Central memory CD4-positive, alpha-beta T cell (primary cell): ENCODE measurements at places on chromosomes 12 and 14.

GRCh38 chr12:78239544-78239943 is 408.9 kb downstream of the NAV3 start:
- no peak for DNase-seq

- DNase-seq = no peak
Observed at GRCh38 chr12:72281126-72281525, 9.0 kb downstream of the TRHDE start.

DNA sequence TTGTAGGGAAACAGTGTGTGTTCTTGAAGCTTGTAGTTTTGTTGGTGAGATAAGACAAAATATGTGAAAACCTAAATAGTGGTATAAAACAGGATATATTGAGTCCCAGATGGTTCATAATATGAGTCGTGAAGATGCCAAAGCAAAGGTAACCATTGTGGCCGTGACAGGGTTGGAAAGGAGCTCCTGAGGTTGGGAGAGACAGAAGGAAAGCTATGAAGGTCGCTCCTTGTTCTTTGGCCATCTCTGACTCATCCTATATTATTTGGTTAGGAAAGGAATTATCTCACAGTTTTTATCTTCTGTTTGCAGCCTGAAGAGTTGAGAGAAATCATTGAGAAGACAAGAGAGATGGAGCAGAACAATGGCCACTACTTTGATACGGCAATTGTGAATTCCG is 27.1 kb downstream of the ATP6V1D start:
- no peak for DNase-seq

DNA sequence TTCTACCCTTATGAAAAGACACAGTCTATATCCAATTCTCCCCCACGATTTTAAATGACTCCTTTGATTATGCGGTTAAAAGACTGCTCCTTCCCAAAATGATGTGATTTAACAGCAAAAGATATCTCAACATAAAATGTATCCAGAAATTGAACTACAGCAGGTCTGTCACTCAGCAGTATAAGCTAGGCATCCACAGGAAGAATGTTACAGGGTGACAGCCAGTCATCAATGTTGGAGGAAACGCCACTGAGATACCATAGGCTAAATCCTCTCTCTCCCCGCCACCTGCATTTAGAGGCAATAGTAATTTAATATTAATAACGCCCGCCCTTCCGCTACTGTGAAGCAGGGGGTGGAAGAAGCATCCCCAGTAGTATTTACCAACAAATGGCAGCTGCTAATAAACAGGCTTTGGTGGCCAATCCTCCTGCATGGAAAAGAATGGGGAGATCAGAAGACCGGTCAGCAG is 613 bp downstream of the RECQL start:
- no peak for DNase-seq

GRCh38 chr12:83318386-83319098 is 631.8 kb downstream of the TMTC2 start:
- DNase-seq = no peak

- no peak for DNase-seq
Observed at GRCh38 chr12:89157413-89157812, 194.9 kb downstream of the DUSP6 start.

GRCh38 chr14:73714656-73715081 is 485 bp upstream of the PNMA1 start:
- no peak for DNase-seq

DNA sequence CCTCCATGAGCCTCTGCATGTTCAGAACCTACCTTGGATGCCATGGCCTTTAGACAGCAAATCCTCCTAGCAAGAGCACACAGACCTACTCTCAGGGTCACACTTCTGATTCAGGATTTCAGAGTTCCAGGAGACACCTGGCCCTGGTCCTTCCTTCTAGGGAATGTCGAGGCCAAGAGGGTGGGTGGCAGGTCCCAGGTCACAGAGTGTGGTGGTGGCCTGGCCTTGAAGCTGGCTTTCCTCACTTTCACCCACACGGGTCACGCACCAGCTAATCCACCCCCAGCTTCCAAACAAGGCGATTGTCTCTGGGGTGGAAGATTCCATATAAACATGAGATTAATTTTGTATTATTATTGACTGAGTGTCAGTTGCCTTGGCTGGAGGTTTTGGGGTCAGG is 328.3 kb upstream of the RTL1 start:
- no peak for DNase-seq

- DNase-seq = no peak
Observed at GRCh38 chr12:99200711-99201384, 446.7 kb upstream of the GARIN6 start.

DNA sequence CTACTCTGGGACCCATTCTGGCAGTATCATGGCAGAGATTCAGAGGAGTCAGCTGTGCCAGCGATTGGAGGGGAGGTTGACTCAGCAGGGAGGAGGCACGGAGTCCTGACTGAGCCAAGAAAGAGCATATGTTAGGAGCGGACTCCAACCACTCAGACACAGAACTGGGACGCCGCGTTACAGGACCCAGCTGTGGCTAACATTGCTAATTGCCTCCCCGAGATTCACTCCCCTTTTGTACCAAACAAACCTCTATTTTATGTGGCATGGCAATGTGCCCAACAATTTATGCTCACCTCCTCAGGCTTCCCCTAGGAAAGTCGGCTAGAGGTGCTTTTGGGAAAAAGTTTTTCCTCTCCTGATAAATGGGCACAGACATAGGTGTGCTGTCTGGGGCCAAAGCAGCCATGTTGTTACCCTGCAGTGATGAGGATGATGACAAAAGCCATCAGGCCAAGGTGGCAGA is 15.2 kb upstream of the CLIP1 start:
- DNase-seq = no peak

- no peak for DNase-seq
Observed at GRCh38 chr12:89845767-89846166, 137.1 kb upstream of the ATP2B1 start.

DNA sequence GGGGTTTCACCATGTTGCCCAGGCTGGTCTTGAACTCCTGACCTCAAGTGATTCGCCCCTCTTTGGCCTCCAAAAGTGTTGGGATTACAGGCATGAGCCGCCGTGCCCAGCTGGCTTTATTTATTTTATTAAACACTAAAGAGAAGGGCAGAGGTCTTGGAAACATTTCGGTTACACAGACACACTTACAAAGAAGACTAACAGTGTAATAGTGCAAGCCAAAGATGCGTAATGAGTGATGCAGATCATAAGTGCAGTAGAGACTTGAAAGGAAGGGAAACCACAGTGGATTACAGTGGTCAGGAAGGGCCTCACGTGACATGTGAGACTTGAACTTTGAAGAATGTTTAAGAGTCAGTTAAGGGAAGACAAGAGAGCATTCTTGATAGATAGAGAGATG is 33.9 kb upstream of the CDK17 start:
- DNase-seq = peak; percentile 92

GRCh38 chr14:72243309-72244293 is 311.4 kb downstream of the RGS6 start:
- DNase-seq = no peak

DNA sequence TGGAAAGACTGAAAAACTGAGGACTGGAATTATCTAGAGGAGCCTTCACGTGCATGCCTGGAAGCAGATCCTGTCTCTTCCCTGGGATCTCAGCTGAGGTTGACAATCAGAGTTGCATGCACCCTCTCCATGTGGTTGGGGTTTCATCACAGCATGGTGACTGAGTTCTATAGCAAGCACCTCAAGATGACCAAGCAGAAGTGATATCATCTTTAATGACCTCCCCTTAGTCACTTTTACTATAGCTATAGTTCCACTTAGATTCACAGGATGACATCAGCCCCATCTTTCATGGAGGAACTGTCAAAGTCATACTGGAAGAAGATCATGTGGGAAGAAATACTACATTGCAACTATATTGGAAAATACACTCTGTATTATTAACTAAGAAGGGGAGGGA is 105.8 kb upstream of the ATXN7L3B start:
- DNase-seq = no peak

- no peak for DNase-seq
Observed at GRCh38 chr14:104882325-104882973, 17.4 kb downstream of the CEP170B start.

GRCh38 chr14:20662968-20663732 is 21.2 kb upstream of the RNASE4 start:
- DNase-seq = peak; percentile 72

- DNase-seq = no peak
Observed at GRCh38 chr14:22837114-22837749, 847 bp downstream of the MMP14 start.

- no peak for DNase-seq
Observed at GRCh38 chr12:45779936-45780335, 50.4 kb downstream of the ARID2 start.

DNA sequence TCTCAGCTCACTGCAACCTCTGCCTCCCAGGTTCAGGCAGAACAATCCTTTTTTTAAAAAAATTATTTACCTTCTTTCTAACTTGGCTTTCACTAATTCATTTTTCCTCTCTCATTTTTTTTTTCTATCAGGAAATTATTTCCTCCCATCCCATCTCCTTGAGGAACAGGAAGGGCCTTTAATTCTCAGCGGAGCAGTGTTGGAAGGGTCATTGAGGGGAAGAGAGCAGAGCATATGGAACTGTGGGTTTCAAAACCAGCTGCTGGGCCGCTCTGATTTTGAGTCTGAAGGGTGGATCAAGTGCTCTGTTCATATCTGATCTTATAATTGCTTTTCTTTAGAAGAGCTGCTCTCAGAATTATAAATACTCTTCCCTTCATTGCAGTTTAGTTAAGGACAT is 29.0 kb downstream of the NUBPL start:
- no peak for DNase-seq

DNA sequence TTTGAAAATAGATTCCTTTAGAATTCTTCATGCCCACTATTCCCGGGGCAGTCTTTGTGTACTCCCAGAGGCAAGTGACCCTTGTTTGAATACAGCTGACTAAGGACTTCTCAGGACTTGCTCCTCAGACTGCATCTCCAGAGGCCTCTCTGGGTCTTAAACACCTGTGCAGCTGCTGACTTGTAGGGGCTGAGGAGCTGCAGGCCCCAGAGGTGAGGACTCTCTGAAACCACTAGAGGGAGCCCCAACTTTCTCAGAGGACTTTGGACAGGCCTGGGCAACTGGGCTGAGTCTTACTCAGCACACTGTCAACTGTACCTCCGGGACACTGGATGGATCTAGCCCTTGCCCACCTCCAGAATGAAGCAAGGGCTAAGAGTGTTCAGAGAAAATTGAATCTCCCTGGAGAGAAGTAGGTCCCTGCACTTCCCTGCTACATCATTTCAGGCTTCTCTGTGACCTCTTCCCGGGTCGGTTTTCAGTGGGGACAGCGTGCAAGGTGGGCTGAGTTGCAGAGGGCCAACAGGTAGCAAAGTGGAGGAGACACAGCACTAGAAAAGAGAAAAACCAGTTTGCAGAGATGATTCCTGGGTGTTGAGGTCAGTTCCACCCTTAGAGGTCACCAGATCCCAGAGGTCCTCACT is 164.6 kb downstream of the TMEM117 start:
- DNase-seq = no peak

GRCh38 chr12:96419576-96420276 is 19.5 kb upstream of the CDK17 start:
- no peak for DNase-seq

DNA sequence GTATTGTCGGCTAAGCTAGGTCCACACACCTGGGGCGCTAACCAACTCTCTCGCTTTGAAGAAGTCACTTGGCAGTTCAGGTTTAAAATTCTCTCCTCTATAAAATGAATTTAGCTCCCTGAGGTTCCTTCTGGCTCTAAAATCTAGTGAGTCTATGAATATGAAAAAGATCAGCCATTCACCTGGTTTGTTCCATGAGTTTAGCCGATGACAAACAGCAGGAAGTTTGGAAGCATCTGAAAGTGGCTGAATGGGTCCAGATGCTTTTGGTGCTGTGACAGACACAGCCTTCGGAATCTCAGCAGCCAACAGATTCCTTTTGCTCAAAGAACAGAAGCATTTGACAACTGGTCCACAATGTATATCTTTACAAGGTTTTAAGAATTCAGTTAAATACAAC is 73.4 kb upstream of the FOXN3 start:
- no peak for DNase-seq

GRCh38 chr12:52390739-52391617 is 5.5 kb upstream of the KRT84 start:
- no peak for DNase-seq

DNA sequence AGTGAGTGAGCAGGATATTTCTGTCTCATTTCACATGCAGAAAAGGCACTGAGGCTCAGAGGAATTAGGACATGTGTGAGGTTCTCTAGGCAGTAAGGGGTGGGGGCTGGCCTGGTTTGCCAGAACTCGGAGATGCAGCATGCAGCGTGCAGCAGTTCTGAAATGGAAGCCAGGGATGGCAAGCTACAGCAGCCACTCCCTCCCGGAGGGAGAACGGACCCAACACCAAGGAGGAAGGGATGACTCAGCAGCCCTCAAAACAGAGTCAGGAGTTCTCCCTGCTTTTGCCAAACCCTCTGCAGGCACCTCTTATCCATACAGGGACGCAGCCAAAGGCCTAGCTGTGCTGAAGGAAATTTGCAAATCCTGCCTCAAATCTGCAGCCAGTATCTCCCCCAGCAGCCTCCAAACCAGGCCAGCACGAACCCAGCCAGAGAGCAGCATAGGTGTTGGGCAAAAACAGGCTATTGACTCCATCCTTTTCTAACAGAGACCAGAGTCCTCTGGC is 10.3 kb upstream of the SERPINA3 start:
- DNase-seq = no peak

- DNase-seq = no peak
Observed at GRCh38 chr14:102225386-102225785, 79.6 kb downstream of the MOK start.

GRCh38 chr14:74652541-74652940 is 40.5 kb upstream of the LTBP2 start:
- no peak for DNase-seq

DNA sequence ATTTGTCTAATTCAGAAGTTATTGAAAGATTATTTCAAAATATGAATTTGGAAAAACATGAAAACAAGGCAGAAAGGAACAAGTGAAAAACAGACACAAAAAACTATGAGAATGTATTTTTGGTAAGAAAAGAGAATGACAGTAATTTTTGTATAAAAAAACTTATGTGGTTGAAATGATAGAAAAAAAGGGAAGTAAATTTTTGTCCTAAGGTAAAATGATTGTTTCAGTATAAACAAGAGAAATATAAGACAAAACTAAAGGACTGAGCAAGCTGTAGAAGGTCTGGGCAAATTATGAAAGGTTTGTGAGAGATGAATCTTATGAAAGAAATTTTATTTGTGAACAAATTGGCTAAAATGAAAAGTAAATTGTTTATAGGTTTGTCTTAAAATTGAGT is 44.6 kb downstream of the CEP83 start:
- no peak for DNase-seq

DNA sequence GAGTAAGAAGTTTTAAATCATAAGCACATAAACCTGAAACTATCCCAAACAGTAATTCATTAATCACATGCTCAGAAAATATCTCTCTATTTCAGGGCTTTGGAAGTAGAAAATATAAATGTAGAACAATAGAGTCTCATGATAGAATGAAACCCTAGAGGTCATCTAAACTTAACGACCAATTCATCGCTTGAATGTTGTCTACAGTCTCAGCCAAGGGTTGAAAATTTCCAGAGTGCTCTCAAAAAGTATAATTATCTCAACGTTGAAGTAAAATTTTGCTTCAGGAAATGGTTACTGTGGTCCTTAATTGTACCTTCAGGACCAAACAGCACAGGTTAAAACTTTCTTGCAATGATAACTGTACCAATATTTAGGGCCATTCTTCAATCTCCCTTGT is 1053.6 kb upstream of the SEL1L start:
- no peak for DNase-seq
